ENCODE measurements at places on chromosomes 3 and 15.

DNA sequence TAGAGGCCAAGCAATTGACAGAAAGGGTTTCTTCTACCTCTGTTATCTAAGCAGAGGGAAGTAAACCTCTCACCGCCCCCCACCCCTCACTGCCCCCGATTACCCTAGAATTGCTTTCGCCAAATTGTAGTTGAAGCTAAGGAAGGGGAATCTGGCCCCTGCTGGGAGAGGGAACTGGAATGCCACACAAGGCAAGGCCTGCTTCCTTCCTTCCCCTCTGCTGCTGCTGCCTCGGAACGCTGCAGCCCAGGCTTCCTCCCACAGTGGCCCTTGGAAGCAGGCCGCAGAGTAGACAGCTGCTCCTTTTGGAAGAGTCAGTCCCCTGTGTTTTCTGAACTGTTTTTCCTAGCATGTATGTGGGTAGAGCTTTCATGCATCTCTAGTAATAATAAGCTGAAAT is 21.6 kb downstream of the RLBP1 start:
- DNase-seq = no peak

DNA sequence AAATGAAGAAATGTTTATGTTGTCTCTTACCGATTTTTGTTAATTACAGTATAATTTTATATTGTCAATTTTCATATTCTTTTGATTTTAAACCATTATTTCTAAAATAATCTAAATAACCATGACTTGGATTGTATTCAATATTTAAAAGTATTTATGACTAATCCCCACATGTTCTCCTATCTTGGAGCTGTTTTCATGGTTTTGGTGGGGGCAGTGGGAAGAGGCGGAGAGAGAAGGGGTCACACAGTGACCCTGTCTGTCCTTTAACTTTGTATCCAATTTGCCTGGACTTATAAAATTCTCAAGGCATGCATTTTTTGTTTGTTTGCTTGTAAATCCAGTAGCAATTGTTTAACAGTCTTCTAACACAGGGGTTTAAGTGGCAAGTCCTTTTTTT is 407.4 kb downstream of the NTRK3 start:
- no peak for DNase-seq

DNA sequence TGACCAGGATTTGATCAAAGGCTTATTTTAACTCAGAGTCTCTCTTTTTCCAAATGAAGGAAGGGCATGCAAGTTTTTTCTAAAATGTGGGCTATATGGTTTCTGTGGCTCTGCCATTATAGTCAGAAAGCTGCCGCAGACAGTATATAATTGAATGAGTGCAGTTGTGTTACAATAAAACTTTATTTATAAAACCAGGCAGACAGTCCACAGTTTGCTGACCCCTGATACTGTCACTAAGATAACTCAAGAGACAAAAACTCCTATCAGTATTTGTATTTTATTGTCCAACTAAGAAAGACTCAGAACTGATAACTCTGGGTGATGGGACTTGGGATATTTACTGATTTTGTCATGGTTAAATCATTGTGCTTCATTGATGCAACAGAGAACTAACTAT is 4.9 kb downstream of the ALDH1A2 start:
- no peak for DNase-seq

GRCh38 chr3:49647741-49648140 is 26.4 kb upstream of the APEH start:
- no peak for DNase-seq
